ENCODE measurements at places on chromosomes 1 and 21.

DNA sequence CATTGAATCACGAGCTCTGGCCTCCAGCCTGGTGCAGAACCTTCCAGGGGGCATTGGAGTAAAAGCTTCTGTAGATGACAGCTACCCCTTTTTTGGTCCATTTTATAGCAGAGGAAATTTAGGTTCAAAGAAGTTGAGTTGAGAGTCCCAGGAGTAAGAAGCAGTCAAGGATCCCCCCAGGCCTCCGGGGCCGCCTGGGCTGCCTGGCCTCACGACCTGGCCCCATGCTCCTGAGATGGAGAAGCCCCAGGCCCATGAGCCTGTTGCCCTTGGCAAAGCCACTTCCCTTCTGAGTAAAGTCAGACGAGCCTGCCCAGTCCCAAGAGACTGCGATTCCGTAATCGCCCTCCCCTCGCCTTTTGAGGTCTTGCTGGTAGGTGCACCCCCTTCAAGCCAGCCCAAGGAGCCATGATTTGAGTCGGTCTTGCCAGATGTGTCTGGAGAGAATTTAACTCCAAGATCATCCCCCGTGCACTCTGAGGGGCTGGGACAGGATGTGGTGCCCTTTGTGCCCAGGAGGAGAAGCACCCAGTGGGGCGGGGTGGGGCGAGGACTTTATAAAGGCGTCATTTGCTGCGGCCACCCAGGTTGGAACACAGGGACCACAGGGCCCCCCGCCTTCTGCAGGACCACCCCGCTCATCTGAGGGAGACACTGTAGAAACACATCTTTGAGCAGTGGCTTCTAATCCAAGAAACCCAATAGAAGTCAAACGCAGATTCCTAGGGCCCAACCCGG lies 30.1 kb downstream of the PDE9A start:
- no peak for DNase-seq

DNA sequence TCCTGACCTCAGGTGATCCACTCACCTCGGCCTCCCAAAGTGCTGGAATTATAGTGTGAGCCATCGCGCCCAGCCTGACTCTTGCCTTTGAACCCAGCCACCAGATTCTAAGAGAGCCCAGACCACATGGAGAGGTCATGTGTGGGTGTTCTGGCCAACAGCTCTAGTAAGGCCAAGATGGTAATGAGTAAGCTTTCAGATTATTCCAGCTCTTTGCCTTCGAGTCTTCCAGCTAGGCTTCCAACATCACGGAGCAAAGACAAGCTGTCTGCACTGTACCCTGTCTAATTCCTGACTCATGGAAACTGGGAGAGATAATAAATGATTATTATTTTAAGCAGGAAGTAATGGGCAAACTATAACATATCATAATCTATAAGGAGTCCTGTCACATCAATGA lies 14.8 kb upstream of the ZFP69B start:
- peak; percentile 10 for DNase-seq

- DNase-seq, result peak; percentile 11
Measured at GRCh38 chr1:225318706-225319575, 108.9 kb downstream of the LBR start.

GRCh38 chr1:205294175-205294917 lies 27.2 kb downstream of the NUAK2 start:
- no peak for DNase-seq

DNA sequence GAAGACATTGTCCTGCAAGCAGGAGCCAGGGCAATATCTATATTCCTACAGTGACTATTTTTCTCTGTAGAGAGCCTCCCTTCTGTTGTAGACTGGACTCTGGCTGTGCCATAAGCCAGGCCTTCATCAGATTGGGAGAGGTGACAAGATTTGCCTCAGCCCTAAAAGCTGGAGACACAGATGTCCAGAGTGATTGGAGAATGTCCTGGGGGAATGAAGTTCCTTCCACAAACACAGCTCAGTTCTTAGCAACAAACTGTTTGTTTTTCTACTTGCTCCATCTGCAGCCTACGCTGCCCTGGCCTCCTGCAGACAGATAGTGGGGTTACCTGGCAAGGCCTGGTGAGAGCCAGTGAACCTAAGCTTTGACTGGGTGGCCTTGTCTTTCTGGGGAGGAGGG lies 29.9 kb upstream of the SNX27 start:
- no peak for DNase-seq

- DNase-seq, result no peak
Measured at GRCh38 chr1:111535256-111536191, 32.1 kb upstream of the ADORA3 start.

DNA sequence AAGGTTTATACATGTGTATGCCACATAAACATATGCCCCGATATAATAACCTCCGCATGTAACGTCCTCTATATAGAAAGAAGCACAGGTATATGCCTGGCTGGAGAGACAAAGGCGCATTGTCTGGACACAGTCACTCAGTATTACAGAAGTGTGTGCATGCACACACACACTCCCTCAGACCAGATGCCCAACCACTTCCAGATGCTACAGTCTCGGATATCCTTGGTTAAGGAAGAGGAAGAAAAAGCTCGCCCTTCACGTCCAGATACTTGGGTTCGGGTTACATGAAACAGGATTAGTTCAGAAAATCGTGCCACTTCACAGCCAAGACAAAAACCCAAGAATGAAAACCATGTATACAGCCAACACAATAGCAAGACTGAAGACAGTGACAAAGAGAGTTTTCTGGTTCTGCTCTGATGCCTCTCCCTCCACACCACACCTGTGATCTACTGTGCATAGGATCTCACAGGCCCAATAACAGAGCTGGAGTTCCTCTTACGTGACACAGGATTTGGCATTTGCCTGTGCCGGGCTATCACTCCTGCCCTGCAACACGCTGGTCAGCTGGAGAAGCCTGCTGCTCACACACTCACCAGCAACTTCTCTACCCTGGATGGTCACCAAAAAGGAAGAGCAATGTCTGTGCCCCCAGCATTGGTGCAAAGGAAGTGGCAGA lies 75.0 kb downstream of the SSBP3 start:
- DNase-seq, result no peak

DNA sequence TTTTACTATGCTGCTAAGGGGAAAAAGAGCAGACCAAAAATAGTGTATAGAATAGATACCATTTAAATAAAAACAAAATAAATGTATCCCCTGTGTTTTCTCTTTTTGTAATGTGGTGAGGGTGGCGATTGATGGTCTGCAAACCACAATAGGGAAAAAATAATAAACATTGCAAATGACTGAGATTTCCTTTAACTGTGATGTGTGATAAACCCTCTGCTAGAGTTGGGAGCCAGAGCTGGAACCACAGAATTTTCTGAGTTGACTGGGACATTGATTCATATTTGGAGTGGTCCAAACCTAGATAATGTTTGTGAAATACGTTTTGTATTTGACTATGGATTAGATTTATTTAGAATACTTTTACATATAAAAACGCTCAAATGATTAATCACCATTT lies 70.6 kb upstream of the PTGFR start:
- DNase-seq, result no peak

- no peak for DNase-seq
Measured at GRCh38 chr21:43637530-43638158, 21.6 kb downstream of the HSF2BP start.

- no peak for DNase-seq
Measured at GRCh38 chr21:34880401-34880800, 168.7 kb downstream of the RUNX1 start.

DNA sequence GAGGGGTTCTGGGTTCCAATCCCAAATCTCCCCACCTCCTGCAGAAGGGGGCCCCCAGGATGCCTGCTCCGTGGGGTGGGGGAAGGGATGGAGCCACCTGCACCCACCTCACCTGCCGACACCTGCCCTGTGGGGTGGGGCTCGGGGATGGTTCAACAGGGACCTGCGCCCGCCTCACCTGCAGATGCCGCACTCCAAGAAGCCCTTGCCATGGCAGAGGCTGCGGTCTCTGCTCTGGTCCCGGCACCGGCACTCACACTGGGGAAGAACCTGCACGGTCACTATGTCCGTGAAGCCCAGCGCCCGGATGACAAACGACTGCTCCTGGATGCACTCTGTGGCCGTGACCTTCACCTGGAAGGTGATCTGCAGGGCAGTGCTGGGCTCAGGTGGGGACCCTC lies 18.1 kb upstream of the PTTG1IP start:
- DNase-seq, result no peak

DNA sequence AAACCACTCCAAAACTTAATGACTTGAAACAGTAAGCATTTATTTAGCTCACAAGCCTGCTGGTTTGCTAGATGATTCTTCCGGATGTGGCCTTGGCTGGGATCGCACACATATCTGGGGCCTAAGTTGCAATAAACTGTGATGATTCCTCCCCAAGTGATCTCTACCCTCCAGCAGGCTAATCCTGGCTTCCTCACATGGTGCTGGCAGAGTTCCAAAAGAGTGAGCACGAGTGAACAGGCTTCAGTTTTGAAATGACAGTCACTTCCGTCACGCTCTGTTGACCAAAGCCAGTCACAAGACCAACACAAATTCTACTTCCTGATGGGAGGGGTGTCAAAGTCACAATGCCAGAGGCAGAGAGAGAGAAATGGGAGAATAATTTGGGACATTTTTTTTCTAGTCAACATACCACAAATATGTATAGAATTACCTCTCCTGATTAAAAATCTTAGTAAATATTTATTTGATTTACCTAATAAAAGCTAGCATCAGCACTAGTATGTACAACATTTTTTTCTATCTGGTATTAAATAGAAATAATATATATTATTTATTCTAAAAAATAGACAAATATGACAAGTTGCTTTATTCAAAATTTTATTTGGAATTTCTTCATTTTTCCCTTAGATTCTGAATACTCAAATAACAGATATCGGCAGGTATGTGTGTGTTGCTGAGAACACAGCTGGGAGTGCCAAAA lies 292.7 kb downstream of the TPR start:
- peak; percentile 99 for DNase-seq

DNA sequence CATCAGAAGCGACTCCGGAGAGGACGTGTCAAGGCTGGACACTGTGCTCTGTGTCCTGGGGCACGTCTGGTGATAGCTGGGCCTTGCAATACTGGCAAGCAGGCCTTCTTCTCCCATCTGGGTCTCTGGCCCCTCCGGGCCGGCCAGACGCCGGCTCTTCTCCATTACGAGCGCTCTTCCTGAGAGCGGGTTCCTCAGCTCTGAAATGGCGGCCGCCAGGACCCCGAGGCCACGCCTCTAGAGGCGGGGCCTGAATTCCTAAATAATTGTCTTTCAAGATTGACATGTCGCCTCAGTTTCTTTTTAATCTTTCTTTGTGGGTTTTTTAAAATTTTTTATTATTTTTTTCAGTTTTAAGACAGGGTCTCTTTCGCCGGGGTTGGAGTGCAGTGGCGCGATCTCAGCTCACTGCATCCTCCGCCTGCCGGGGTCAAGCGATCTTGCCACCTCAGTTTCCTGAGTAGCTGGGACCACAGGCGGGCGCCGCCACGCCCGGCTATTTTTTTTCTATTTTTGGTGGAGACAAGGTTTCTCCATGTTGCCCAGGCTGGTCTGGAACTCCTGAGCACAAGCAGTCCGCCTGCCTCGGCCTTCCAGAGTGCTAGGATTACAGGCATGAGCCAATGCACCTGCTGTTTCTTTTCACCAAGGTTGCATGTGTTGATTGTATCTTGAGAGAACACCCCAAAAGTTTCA lies 9.2 kb downstream of the RNF2 start:
- DNase-seq, result no peak

DNA sequence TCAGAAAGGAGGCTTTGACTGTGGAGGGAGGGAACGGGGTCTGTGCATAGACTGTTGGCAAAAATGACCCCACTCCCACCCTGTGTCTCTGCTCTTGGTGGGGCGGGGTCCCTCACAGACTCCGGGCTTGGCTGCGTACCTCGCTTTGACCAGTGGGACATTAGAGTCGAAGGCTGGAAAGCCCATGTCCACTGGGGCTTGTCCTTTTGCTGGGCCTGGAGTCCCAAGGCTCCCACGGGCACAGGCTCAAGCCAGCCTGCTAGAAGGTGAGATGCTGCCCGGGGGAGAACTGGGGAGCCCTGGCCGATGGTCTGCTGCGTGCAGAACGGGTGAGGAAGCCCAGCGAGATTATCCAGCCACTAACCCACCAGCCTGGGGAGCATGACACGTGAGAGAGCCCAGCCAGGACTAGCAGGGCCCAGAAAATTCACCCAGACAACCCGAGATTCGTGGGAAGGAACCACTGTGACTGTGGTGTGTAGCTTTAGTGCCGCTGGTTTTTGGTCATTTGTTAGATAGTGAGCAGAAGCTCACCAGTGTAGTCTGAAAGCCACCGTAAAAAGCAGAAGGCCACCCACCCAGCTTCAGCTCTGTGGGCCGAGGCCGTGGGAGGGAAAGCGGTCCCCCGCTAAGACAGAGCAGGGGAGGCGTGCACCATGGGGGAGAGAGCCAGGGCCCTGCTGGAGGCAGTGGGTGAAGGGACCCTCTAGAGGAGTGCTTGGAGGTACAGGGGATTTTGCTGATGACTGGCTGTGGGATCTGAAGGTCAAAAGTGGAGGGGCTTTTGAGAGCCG lies 78.3 kb upstream of the C1orf174 start:
- no peak for DNase-seq

- no peak for DNase-seq
Measured at GRCh38 chr1:42833981-42834380, 12.4 kb upstream of the ZNF691 start.

GRCh38 chr1:18641005-18641941 lies 10.6 kb downstream of the PAX7 start:
- no peak for DNase-seq
